NCI-H1694 (cell line): ENCODE measurements at places on chromosomes 1 and 21.

DNA sequence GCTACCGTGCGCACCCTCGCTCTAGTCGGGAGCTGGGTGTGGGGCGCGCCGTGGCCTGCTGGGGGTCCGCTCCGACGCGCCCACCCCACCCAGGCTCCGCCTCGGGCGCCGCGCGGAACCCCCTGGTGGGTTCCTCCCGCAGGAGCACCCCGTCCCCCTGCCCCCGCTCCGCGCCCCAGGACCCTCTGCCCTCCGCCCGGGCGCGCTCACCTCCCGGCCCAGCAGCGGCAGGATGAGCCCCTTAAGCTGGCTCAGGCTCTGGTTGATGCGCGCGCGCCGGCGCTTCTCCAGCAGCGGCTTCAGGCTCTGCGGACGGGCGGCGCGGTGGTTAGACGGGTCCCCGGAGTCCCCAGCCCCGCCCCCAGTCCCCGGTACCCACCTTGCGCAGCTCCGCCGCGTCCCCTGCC lies 319 bp downstream of the HES2 start:
- DNase-seq, result no peak

GRCh38 chr21:15650735-15651134 lies 79.0 kb upstream of the USP25 start:
- no peak for DNase-seq

- no peak for DNase-seq
Observed at GRCh38 chr1:208115924-208116640, 128.1 kb downstream of the PLXNA2 start.

DNA sequence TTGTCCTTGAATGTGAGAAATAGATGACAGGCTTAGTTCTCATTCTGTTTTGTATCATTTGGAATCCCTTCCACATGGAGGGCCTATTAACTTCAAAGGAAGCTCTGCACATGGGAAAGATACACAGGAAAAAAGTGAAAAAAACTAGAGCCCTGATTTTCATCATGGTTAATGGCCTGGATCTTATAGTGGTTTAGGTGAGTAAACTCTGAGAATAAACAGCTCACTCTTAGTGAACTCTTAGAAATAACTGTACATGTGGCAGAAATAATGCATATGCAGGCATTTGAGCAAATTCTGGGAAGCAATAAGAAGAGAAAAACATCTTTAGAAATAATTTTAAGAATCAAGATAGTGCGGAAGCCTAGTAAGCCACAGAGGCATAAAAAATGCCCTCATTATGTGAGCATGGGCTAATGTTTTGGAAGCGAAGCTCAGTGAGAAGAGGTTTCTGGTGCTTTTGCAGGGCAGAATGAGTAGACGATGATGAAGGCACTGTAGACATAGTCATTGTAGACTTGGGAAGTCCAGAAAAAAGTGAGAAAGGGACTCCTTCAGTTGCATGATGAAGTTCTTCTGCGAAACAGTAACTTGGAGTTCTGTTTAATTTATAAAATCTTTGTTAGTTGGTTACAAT lies 279.9 kb downstream of the DNM3 start:
- no peak for DNase-seq

DNA sequence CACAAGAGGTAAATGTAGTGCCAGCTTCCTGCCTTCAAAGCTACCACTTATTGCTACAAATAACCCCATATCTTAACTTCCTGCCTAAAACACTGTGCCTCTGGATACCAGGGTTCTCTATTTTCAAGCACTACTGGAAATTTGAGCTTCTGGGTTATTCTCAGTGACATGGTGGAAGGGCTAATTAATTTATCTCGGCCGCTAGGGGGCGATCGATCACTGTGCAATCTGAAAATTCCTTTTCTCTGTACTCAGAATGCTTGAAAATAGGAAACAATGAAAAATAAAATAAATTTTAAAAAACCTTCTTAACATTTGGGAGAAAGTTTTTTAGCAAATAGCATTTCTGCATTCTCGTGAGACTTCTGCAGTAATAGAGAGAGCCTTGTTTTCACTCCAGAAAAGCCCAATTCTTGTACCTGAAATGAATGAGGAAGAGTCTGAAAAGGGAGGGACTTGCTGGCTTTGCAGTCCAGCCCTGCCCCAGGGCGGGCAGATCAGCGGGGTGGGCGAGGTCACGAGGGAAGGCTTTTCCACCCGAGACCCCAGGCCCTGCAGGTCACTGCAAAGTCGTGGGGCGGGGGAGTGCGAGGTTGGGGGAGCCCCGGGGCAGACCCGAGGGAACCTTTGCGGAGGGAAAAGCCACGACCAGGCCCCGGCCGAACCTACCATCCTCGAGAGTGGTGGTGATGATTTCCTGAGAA lies 276.7 kb downstream of the PCP4 start:
- peak; percentile 79 for DNase-seq

DNA sequence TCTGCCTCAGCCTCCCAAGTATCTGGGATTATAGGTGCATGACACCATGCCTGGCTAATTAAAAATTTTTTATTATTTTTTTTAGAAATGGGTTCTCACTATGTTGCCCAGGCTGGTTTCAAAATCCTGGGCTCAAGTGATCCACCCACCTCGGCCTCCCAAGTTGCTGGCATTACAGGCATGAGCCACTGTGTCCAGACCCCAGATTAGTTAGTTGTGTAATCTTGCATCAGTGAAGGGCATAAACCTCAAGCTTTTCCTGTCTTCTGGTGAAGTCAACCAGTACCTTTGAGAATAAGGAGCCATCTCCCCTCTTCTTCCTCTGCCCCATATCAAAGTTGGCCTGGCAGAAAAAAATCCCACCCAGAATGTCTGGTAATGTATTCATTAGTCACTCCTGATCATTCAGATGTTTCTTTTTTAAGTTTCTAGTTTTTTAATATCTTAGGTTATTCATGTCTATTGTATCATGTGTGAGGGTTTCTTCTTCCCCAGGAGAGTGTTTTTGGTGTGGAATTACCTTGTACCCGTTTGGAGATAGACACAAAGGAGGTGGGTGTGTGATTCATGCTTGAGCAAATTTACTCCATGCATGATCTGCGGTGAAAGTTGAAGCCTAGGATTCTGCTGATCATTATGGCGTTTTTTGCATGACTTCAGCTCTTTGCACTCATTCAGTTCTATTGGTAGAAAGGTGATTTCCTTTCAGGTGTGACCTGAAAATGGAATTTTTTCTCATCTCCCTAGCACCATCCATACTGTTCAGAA lies 144.0 kb downstream of the FMN2 start:
- DNase-seq, result no peak

GRCh38 chr1:224751624-224752311 lies 135.7 kb downstream of the CNIH3 start:
- no peak for DNase-seq
